ENCODE measurements at places on chromosomes 12 and 14. TPM values are rescaled to one million over a fixed set of nuclear protein-coding genes. Genes with fewer than 3 reads are reported as not detected.
A peak's percentile ranks its signal among the peaks of the same experiment; 100 is the strongest.

The SSPN gene
- 18.0 TPM for polyA plus RNA-seq

The OLR1 gene
- polyA plus RNA-seq: 1.3 TPM

The INSM2 gene
- not detected for polyA plus RNA-seq

The ABHD12B gene
- polyA plus RNA-seq: 1.2 TPM

The ERBB3 gene
- 113 TPM for polyA plus RNA-seq

The NRL gene
- polyA plus RNA-seq: 2.7 TPM

GRCh38 chr14:22316473-22316872 lies 272.6 kb downstream of the DAD1 start:
- DNase-seq: no peak

DNA sequence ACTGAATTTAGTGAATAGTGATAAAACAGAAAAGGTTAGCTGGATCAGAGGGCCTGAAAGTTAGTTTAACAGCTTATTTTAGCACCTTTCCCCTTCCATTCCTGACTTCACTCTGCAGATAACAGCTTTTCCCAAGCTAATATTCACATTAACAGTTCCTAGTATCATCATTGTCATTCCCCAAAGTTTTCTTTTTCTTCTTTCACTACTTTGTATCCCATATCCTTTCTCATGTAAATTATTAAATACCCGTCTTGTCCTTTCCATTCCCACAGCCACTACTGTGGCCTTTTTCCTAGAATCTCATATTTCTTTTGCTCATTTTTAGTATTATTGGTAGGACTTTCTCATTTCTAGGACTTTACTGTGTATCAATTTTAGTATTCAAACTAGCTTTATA lies 70.5 kb downstream of the SCFD1 start:
- DNase-seq: no peak

DNA sequence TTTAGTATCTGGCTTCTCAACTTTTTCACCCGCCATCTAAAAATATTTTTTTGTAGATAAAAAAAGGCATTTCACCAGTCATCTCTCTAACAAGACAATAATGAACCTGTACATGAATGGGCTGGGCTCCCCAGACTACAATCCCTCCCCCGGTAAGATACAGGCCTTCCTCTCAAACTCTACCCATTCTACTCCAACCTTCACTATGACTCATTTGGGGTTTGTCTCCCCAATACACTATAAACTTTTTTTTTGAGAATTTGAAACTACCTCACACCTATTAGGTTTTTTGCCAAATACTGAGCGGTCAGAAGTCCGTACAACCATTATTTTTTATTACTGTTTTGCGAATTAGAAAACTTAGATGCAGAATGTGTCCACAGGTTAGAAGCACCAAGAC lies 784 bp downstream of the RPL6 start:
- DNase-seq: no peak

GRCh38 chr12:60437297-60437696 lies 841.5 kb downstream of the SLC16A7 start:
- no peak for DNase-seq

- no peak for DNase-seq
Observed at GRCh38 chr12:129339336-129339735, 486.1 kb downstream of the GLT1D1 start.

- DNase-seq: no peak
Observed at GRCh38 chr12:26118308-26118707, 6.5 kb downstream of the BHLHE41 start.

GRCh38 chr14:86625637-86626036 lies 1095.7 kb downstream of the FLRT2 start:
- DNase-seq: no peak

- no peak for DNase-seq
Observed at GRCh38 chr14:28340816-28341215, 425.8 kb upstream of the FOXG1 start.

GRCh38 chr14:100191584-100192249 lies 32.3 kb upstream of the DEGS2 start:
- no peak for DNase-seq

DNA sequence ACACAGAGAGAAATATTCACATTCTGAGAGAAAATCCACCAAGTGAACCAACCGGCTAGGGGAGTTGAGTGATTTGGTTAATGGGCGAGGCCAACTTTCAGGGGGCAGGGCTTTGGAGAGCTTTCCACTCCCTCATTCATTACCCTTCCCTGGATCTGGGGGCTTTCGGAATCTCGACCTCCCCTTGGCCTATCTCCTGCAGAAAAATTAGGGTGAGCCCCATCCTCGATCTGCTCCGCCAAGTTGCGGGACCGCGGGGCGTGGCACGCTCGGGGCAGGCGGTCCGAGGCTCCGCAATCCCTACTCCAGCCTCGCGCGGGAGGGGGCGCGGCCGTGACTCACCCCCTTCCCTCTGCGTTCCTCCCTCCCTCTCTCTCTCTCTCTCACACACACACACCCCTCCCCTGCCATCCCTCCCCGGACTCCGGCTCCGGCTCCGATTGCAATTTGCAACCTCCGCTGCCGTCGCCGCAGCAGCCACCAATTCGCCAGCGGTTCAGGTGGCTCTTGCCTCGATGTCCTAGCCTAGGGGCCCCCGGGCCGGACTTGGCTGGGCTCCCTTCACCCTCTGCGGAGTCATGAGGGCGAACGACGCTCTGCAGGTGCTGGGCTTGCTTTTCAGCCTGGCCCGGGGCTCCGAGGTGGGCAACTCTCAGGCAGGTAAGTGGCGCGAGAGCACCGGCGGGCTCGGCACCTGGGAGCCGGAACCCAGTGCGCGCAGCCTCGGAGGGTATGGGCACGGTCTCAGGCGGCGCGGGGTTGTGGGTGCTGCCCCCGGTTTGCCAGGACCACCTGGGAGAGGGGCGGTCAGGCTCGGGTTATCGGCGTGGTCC lies at the start of gene ERBB3:
ERBB3 (plus strand) TSS at position 443 of the 833 bp plus-strand sequence; CDS start at position 579, 136 bp downstream.
- peak; percentile 82 for DNase-seq

- DNase-seq: no peak
Observed at GRCh38 chr12:113473400-113473799, 1.7 kb upstream of the LHX5 start.

- DNase-seq: no peak
Observed at GRCh38 chr12:101931498-101932326, 54.3 kb downstream of the DRAM1 start.

- DNase-seq: no peak
Observed at GRCh38 chr14:100823413-100824080, 2.4 kb upstream of the MEG3 start.

GRCh38 chr12:131229426-131230339 lies 276.0 kb downstream of the ADGRD1 start:
- DNase-seq: peak; percentile 51

GRCh38 chr12:39230086-39230485 lies 212.8 kb downstream of the KIF21A start:
- DNase-seq: no peak

GRCh38 chr14:74645244-74645643 lies 33.2 kb upstream of the LTBP2 start:
- no peak for DNase-seq

DNA sequence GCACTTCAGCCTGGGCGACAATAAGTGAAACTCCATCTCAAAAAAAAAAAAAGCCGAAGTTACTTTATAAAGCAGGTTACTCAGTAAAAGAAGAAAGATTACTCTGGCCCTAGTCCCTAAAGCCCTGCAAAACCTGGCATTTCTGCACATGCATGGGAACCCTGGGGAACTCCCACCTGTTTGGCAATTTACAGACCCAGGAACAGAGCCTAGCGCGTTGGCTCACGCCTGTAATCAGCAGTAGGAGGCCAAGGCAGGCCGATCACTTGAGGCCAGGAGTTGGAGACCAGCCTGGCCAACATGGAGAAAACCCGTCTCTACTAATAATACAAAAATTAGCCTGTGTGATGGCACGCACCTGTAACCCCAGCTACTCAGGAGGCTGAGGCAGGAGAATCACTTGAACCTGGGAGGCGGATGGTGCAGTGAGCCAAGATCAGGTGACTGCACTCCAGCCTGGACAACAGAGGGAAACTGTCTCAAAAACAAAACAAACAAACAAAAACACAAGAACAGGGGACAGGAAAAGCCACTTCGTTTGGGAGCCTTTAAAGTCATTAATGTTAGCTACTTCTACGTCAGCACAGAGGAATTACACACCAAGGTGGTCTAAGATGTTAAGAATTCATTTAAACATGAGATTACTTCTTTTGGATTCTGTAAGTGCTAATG lies 34.1 kb upstream of the SPTSSA start:
- DNase-seq: no peak

Measured in renal pelvis (tissue), 12 donors.